ENCODE measurements at places on chromosomes 4 and X.

- DNase-seq: no peak
These were observed 75.0 kb upstream of the SORBS2 start for GRCh38 chr4:185886832-185887524.

DNA sequence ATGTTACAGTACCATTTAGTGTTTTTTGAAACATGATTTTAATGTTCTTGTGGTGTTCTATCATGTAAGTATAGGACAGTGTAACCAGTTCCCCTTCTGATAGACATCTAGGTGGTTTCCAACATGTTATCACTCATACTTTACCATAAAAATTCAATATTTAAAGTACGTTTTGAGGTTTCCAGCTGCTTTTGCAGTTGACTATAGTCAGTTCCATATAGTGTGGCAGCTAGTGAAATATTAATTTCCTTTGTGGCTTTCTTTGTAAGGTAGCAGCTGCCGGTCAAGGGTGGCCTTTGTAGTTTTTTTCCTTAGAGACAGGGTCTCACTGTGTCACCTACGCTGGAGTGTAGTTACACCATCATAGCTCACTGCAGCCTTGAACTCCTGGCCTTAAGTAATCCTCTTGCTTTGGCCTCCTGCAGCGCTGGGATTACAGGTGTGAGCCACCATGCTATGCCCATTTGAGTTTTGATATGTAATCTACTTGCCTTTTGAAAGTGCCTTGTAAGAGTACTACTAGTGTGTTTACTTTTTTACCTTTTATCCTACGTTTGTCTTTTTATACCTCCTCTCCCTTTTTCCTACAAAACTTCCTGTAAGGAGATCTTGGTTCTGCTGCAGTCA is 63.0 kb downstream of the ARHGAP10 start:
- DNase-seq: no peak

GRCh38 chr4:8372506-8372905 is 68.0 kb downstream of the ACOX3 start:
- no peak for DNase-seq

- no peak for DNase-seq
These were observed 23.0 kb downstream of the CDKL5 start for GRCh38 chrX:18448416-18448815.

DNA sequence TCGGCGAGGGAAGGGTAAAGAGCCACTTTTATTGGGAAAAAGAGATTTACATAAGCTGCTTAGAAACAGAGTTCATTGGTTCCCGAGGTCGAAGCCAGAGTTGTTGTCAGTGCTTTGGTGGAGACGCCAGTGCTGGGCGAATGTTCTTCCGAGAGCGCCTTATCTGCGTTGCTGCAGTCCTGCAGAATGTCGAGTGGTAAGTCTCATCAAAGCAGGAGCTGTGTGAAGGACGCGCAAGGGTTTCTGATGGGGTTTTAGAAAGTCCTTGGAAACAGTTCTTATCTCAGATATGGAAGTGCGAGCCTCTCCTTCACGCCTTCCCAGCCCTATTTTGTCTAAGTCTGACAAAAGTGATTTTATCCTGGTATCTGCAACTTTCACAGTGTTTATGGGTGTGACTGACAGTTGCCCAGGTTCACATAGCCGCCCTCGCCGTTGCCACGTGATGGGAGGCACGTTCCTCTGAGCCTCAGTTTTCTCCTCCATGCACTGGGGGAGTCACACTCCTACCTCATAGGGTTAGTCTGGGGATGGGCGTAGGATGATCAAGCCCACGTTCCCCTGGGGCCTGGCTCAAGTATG is 47.3 kb upstream of the NSG1 start:
- no peak for DNase-seq

GRCh38 chrX:107324493-107325310 is 118.3 kb downstream of the DNAAF6 start:
- DNase-seq: no peak

- no peak for DNase-seq
These were observed 1532.0 kb downstream of the PCDH18 start for GRCh38 chr4:136000246-136000645.

- no peak for DNase-seq
These were observed 186.3 kb downstream of the SLC7A11 start for GRCh38 chr4:138055890-138056289.

DNA sequence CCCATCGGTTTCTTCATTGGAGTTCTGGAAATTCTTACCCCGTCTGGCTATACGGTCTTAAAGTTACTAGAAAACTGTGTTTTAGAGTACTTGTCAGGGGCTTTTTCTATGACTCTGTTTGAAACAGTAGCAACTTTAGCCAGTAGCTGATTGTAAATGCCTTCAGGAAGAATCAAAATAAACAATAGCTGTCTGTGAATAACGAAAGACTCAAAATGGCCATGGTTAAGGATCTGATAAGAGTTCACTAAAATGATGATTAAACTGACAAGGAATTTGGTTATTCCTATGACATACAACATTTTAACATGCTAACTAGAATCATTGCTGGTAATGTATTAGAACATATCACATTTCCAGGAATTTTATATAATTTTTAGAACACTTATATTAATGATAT is 191.0 kb downstream of the EVC2 start:
- DNase-seq: no peak

DNA sequence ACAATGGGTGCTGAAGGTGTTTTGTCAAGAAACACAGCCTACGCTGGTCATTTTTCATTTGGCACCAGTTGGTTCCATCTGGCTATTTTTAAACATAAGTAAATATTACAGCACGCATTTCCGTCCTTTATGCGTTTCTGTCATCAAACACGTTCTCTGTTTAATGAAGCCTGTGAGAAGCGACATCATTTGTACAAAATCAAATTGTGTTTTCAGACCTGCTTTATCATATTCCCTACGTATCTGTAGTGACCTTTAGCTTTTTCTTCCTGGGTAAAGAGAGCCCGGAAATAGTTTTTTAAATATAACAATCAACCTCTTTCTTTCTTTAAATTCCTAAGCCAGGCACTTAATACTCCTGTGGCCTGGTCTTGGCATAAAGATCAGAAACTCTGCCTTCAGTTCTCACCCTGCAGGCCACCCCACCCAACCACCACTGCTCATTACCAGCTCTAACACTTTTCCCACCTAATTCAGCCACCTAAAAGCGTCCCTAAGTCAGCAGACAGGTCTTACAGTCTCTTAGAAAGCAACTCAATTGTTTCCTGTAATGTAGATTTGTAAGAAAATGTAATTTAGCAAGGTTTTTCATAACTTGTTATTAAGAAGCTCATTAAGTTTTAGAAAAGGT is 30.4 kb downstream of the ACSL1 start:
- no peak for DNase-seq

- no peak for DNase-seq
These were observed 235.7 kb downstream of the NKX6-1 start for GRCh38 chr4:84263415-84263814.

GRCh38 chr4:1767770-1768366 is 25.2 kb upstream of the FGFR3 start:
- peak; percentile 47 for DNase-seq

DNA sequence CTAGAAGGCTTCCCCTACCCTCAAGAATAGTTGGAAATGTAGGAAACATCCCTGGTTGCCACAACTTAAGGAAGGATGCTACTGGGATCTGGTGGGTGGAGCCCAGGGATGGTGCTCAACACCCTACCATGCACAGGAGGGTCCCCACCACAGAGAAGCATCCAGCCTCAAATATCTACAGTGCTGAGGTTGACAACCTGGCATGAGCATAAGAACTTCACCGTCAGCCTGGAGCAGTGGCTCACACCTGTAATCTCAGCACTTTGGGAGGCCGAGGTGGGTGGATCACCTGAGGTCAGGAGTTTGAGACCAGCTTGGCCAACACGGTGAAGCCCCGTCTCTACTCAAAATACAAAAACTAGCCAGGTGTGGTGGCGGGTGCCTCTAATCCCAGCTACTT is 24.0 kb upstream of the ASMTL start:
- no peak for DNase-seq

DNA sequence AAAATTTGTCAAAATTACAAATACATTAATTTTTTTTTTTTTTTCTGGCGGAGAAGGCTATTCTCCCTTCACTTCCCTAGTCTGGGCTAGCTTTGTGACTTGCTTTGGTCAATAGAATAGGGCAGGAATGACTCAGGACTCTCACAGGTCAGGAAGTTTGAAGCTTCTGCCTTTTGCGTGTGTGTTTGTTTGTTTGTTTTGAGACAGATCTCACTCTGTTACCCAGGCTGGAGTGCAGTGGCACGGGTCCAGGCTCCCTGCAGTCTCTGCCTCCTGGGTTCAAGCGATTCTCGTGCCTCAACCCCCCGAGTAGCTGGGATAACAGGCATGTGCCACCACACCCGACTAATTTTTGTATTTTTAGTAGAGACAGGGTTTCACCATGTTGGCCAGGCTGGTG is 55.9 kb upstream of the USP9X start:
- DNase-seq: no peak

GRCh38 chr4:138348055-138348454 is 105.9 kb upstream of the SLC7A11 start:
- no peak for DNase-seq

GRCh38 chr4:18155067-18156041 is 133.8 kb upstream of the LCORL start:
- no peak for DNase-seq

DNA sequence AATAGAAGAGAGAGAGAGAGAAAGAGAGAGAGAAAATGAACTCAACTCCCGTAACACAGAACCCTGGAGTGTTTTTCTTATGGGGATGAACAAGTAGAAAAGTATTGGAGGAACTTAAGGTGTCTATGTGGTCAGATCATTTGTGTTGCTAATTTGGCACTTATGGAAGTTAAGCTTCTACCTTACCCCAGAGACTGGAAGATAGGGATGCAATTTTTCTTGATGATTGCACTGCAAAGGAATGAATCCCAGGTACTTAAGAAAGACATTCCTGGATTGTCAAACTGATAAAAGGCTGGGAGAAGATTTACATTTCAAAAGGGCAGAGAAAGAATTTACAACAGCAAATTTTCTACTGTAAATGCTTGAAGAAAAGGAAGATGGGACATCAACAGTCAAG is 57.2 kb downstream of the MAP9 start:
- DNase-seq: no peak

DNA sequence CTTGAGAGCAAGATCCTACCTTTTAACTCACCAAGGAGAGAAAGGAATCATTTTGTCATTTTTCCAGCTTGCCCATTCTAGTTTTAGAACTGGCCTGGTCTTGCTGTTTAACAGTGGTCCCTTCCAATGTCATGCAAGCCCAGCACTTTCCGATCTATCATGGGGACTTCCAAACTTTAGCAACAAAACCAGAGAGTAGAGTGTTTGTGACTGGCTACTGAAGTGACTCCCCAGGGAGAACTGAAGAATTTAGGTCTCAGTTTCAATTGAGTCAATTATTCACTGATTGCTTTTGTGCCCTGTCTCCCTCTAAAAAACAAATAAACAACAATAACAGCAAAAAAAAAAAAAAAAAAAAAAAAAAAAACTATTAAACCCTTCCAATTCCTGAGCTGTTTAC is 108.3 kb downstream of the LHFPL1 start:
- no peak for DNase-seq

DNA sequence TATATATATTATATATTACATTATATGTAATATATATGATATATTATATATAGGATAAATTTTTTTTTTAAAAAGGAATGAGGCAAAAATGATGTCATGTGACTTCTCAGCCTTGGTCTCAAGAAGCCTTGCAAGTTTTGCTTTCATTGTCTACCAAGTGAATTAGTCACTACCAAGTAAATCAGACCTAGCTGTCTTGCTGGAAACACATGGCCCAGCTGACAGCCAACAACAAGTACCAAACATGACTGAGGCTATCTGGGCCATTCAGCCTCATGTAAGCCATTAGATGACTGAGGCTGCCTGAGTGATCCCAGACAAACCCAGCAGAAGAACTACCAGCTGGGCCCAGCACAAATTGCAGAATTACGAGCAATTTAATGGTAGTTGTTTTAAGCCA is 44.9 kb downstream of the HAND2 start:
- DNase-seq: no peak

- no peak for DNase-seq
These were observed 37.8 kb downstream of the CLCN3 start for GRCh38 chr4:169658196-169658595.

- no peak for DNase-seq
These were observed 97.1 kb upstream of the SLC4A4 start for GRCh38 chr4:71241501-71242288.

GRCh38 chr4:6967846-6968340 is 58.3 kb downstream of the TBC1D14 start:
- no peak for DNase-seq

DNA sequence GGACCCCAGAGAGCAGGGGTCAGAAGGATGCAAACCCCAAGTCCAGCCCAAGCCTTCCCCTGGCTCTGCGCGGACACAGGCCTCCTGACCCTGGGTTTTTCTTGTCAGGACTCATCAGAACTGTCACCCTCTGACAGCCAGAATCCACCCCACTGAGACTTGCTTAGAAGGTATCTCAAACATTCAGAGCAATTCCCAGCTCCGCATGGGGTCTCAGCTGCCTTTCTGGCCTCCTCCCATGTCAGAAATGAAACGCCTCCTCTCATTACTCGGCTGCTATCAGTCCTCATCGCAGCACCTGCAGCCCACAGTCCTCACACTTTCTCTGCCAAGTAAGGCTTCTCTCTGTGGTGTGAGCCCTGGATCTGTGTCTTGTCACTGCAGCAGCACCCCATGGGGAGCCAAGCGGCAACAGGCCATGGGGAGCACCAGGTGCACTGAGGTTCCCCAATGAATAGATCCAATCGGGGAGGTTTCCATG is 97.8 kb downstream of the WFS1 start:
- DNase-seq: no peak

- DNase-seq: no peak
These were observed 848.6 kb upstream of the PABPC4L start for GRCh38 chr4:135050086-135050717.

GRCh38 chr4:176363072-176363471 is 43.3 kb downstream of the SPCS3 start:
- no peak for DNase-seq

DNA sequence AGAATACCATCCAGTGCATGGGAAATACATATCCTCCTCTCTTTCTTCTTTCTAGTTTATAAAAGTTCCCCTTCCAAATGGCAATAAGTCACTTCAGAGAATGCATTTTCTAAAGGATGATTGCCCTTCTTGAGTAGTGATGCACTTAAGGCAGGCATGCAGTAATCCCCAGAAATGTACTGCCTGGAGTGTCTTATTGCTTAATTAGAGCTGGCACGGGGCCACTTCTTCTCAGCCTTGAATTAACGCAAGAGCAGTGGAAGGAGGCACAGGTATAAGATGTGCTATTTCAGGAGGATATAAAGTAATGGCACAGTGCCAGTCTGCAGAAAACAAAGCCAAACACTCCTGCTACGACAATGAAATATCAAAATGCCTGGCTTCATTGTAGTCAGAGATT is 371.4 kb upstream of the FAM241A start:
- DNase-seq: no peak

GRCh38 chr4:15164571-15164970 is 162.3 kb downstream of the CPEB2 start:
- no peak for DNase-seq

- no peak for DNase-seq
These were observed 24.5 kb upstream of the PJA1 start for GRCh38 chrX:69189576-69190371.

DNA sequence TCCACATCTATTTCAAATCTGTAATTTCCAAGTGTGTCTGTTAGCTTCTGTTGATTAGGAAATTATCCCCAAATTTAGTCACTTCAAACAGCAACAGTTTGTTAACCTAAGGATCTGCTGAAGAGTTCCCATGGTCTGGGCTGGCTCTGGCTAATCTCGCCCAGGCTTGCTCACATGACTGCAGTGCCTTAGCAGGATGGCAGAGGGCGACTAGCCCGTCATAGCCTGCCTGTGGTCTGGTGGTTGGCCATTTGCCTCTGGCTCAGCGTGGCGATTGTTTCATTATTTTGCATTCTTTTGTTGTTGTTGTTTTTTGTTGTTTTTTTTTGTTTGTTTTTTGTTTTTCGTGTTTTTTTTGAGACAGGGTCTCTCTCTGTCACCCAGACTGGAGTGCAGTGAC is 264.0 kb downstream of the TRIML1 start:
- DNase-seq: no peak
